ENCODE measurements at places on chromosomes 3 and 15. TPM values are rescaled to one million over a fixed set of nuclear protein-coding genes. Genes with fewer than 3 reads are reported as not detected.

The MINAR1 gene
- total RNA-seq = 1.1 TPM

The LRRC2 gene
- 0.14 TPM for total RNA-seq

The CPLX3 gene
- not detected for total RNA-seq

The ESYT3 gene
- total RNA-seq = 0.07 TPM

The CCR8 gene
- not detected for total RNA-seq

The DNAJC13 gene
- 134 TPM for total RNA-seq

The P2RY12 gene
- total RNA-seq = not detected

The RTP1 gene
- not detected for total RNA-seq

The CPEB1 gene
- not detected for total RNA-seq

The PAK6 gene
- not detected for total RNA-seq

The UBR1 gene
- total RNA-seq = 56.9 TPM

The FNDC3B gene
- total RNA-seq = 258 TPM

The DUOX1 gene
- total RNA-seq = under 0.01 TPM

The SLC12A1 gene
- not detected for total RNA-seq

All from thoracic aorta endothelial cell (primary cell).